HFFc6 (cell line): ENCODE measurements at places on chromosomes 5 and 9.

- DNase-seq = no peak
Observed at GRCh38 chr9:127634021-127634420, 21.9 kb downstream of the STXBP1 start.

DNA sequence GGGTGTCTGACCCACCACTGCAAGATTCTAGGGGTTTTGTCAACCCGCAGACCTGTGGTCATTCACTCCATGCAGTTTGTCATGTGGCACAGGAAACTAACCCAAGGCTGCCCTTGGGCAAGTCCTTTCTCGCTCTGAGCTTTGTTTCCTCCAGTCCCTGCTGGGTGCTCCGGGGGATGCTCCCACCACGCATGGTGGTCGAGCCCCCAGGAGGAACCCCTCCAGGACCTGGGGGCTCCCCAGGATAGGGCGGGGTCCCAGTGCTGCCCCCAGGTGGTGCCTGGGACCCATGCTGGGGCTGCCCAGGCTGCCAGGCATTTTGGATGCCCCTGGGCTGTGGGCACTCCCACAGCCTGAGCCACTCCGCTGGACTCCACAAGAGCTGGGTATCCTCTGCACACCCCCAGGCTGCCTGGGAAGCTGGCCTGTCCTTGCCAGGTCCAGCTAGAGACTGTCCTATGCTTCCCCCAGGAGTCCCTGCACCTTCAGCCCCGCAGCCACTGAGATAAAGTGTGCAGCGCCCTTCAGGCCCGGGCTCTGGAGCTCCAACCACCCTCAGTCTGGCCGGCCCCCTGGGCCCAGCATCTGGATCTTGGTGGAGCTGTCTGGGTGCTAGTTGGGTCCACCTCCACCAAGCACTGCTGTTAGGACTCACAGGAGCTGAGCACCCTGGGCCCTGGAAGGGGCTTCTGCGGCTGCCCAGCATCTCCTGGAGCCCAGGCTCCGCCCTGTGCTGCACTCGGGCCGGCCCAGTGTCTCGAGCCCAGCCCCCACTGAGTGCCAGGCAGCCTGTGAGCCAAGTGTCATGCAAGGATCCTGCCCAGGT is 104.3 kb downstream of the PHF2 start:
- DNase-seq = no peak

DNA sequence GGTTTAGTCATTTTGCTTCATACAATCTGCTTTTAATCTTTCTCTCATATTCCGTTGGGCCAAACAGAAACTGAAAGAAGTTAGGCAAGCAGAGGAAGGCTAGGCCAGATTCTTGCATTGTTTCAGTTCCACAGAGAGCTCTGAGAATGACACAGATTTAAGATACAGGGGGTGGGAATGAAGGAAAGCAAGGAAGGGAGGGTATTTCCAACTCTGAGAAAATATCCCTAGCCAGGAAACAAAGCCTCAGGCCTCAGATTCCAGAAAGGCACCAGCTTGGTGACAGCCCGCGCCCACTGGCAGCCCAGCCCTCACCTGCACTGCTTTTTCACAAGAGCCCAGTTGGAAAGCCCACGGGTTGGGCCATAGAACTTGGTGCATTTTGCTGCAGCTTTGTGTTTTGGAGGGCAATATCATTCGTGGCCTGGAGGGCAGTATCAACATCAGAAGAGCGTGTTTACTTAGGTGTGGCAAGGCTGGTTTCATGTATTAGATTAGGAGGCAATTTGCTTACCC is 63.5 kb downstream of the ENC1 start:
- DNase-seq = peak; percentile 24

DNA sequence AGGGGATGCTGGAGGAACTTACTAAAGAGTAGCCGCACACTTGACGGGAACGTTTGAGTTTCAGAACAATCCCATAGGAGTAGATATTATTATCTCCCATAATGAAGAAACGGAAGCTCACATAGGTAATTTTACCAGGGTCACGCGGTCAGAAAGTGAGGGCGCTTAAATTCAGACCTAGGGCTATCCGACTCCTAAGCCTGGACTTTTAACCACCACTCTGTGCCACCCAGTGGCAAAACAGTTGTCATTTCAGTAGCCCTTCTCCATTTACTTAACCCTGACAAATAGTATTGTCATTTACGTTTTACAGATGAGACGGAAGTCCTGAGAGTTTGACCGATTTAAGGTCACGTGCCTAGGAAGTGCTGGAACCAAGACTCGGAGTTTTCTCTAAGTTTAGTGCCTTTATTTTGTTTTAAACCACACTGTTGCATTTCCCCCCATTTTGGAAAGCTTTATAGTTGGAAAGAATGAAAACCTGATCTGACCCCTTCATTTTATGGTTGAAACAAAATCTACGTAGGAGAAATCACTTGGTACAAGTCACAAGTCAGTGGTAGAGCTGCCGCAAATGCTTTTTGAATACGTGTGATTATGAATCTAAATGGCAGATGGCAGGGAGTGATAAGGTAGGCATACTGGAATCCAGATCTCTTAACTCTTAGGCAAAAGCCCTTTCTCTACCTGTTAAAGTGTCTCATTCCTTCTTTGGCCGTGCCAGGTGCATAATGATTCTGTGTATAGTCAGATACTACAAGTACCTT is 650 bp downstream of the MRRF start:
- DNase-seq = peak; percentile 25

DNA sequence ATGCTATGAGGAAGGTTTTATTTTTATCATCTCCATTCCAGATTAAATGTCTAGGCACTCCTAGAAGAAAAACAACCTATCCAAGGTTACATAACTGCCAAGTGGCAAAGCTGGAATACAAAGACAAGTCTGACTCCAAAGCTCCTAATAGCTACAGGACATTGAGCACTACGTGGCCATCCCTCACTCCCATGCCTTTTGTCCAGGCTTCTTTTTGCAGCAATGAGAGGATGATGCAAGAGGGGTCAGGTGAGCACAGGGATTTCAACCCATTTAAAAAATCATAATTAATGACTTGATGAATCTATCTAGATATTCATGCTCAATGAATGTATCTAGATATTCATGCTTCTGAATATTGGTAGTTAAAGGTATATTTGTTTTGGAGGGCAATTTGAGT is 117.0 kb downstream of the KIAA0825 start:
- no peak for DNase-seq

- no peak for DNase-seq
Observed at GRCh38 chr5:149128023-149128875, 13.0 kb upstream of the ABLIM3 start.
